ENCODE measurements at places on chromosomes 13 and 19.
A peak's percentile ranks its signal among the peaks of the same experiment; 100 is the strongest.

GRCh38 chr19:30666301-30666803 is 294.2 kb downstream of the ZNF536 start:
- DNase-seq, result peak; percentile 26

GRCh38 chr19:49186108-49186507 is 28.5 kb downstream of the TRPM4 start:
- no peak for DNase-seq

DNA sequence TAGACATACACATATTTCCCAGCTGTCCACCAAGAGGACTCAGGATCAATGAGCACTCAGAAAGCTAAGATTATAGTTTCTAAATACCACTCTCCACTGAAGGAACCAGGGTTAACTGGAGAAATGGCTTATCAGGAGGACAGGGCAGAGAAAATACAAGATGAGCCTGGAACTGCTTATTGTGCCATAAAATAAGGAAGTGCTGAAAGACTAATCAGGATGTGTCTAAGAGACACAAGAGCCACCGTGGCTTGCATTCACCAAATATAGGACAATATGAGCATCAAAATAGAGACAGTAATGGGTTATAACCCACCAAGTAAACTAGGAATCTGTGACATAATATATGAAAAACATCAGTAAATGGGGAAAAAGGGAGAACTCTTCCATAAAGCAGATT is 32.8 kb downstream of the KLF12 start:
- no peak for DNase-seq

DNA sequence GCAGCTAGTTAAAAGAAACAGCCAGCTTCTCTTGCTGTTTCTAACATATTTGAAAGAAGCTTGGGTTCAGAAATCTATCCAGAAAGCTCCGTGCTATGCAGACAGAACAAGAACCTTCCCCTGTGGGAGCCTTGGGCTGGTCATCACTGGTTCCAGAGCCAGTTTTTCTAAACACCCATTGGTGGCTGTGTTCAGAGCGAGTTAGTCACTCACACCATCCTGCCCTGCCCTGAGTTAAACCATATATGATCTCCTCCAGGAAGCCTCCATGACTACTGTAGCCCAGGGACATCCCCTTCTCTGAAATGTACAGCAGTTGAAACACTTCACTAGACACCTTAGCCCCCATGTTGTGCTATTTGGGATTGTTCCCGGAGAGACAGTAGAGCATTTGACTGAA is 200.8 kb upstream of the SGCG start:
- no peak for DNase-seq

- DNase-seq, result no peak
Measured at GRCh38 chr13:24668955-24669582, 11.1 kb upstream of the ATP12A start.

Data from activated CD4-positive, alpha-beta T cell treated with anti-CD3 and anti-CD28 coated beads, Interleukin-2, amount 50 U/mL, for 1 hour (primary cell).